Skin of body (tissue), 3 donors: ENCODE measurements at places on chromosomes 11 and 22.
A peak's percentile ranks its signal among the peaks of the same experiment; 100 is the strongest.

DNA sequence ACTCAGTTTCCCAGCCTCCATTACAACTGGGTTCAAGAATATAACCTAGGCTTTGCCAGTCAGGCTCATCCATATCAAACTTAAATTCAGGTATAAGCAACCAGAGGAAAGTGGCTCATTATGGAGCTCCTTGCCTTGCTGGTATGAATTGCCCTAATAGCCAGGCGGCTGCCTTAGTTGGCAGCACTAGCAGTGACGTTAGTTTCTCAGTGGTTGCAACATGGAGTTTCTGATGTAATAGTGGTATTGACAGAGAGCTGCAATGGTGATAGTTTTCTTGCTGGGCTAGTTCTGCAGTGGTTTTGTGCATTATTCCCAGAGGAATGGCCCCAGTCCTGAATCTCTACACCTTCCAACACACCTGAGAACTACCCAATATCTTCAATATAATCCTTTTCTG, 3.8 kb upstream of the TMEM123 start:
- DNase-seq: no peak

- no peak for DNase-seq
Observed at GRCh38 chr22:47125603-47126002, 363.2 kb downstream of the TBC1D22A start.

GRCh38 chr11:76667856-76668255, 2.7 kb downstream of the LRRC32 start:
- DNase-seq: no peak

GRCh38 chr22:20206709-20207215, 55.9 kb upstream of the CCDC188 start:
- DNase-seq: no peak

GRCh38 chr11:131299598-131300438, 70.6 kb upstream of the NTM start:
- no peak for DNase-seq

- DNase-seq: no peak
Observed at GRCh38 chr11:16791191-16791961, 52.9 kb downstream of the C11orf58 start.

DNA sequence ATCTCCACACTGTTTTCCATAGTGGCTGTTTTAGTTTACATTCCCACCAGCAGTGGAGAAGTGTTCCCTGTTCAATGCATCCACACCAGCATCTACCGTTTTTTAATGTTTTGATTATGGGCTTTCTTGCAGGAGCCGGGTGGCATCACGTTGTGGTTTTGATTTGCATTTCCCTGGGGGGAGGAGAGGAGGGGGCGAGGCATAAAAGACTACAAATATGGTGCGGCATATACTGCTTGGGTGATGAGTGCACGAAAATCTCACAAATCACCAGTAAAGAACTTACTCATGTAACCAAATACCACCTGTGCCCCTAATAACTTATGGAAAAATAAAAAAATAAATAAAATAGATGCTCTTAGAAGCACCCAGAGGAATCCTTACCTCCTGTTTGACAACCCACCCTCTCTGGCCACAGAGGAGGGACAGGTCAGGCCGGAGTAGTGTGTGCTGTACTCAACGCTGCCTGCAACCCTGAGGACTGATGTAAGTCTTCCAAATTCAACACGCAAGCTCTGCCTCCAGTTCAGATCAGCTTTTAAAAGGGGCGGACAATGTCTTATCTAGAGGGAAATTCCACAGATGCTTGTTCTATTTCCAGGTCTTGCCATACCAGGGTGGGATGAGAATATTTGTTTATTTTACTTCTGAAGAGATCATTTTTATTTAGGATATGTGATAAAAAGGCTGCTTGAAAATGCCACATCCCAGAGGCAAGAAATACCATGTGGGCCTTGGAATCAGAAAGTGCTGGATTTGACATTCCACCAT, 329.6 kb upstream of the B3GAT1 start:
- no peak for DNase-seq

DNA sequence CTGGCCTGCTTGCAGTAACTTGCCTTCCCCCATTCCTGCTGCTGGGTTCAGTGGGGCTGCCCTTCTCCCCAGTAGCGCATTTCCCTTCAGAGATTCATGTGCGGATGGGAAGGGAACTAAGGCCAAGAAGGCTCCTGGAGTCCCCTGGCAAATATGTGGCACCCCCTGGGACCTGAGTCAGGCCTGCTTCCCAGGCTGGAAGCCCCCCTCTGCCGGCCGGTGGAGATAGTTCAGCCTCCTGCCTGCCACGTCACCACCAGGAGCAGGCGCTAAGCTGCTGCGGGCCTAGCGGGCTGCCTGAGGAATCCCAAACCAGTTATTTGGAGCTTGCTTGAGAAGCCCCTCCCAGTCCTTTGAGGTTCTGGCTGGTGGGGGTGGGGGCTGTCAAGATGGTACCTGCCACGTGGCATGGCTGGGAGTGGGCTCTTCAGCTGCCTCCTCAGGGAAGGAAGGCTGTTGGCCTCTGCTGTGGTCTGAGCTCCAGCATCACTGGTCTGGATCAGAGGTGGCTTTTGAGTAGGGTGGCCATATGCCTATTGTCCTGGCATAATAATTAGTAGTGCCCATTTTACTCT, 2.0 kb downstream of the SERPINH1 start:
- DNase-seq: peak; percentile 86

- no peak for DNase-seq
Observed at GRCh38 chr11:67507242-67507863, 609 bp downstream of the CDK2AP2 start.

DNA sequence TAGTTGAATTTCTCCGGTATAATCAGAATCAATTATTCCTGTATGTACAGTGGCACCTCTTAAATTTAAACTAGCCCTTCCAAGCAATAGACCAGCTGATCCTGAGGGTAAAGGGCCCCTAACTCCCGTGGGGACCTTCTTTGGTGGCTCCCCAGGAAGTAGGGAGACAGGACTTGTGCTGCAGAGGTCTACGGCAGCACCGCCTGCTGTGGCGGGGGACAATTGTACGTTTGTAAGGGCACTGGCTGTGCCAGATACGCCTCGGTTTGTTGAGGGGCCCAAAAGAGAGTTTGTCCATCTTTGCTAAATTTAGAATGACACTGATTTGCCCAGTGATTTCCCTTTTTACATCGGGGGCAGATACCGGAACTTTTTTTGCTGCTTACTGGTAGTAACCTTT, 5.9 kb upstream of the DNAJB13 start:
- no peak for DNase-seq

GRCh38 chr11:72263361-72263760, 19.4 kb upstream of the PHOX2A start:
- DNase-seq: no peak
